ENCODE measurements at places on chromosomes 5 and 9.
A peak's percentile ranks its signal among the peaks of the same experiment; 100 is the strongest.

DNA sequence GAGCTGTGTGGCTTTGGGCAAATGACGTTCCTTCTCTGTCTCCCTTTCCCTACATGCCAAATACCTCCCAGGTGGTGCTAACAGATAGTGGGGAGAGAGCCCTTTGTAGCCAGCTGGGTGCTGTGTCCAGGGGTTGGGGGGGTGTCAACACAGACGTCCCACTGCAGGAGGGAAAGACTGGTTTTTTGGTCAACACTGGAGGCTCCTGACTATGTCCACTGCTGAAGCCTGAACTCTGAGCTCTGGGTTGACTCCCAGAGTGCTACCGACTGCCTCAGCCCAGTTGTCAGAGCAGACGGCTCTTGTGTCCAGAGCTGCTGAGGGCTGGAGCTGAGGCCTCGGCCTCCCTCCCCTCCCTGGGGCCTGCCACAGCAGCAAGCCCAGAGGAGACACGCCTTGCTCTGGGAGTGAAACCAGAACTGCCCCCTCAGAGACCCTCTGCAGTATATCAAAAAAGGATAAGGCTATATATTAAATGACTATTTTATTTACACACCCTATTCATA lies 14.8 kb upstream of the SLC25A51 start:
- no peak for DNase-seq

GRCh38 chr5:173926359-173926758 lies 38.2 kb downstream of the CPEB4 start:
- peak; percentile 24 for DNase-seq

DNA sequence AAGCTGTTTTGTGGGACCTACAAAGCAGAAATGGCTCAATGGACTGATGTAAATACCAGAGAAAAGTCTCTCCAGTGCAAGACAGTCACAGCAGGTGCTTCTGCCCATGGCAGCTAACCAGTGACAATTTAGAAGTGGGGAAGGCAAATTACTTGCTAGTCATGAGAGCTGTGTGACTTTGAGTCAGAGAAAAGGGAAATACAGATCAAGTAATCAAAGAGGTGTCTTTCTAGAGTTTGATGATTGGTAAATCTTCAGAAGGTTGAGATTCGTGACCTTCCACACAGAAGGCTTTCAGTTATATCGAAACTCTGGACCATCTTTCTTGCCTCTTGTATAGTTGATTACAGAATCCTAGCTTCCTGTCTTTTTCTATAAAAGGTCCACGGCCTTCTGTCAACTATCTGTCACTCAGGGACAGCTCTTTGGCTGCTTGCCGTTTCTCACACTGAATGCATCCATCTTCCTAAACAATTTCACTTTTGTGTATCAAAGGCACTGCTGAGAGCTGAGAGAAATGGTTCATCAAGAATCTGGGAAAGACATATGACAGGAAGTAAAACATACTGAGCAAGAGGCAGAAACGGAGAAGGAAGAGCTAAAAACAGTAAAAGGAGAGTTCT lies 993.9 kb upstream of the ACO1 start:
- no peak for DNase-seq

- DNase-seq, result no peak
These were observed 186.8 kb upstream of the PRLR start for GRCh38 chr5:35417040-35417439.

DNA sequence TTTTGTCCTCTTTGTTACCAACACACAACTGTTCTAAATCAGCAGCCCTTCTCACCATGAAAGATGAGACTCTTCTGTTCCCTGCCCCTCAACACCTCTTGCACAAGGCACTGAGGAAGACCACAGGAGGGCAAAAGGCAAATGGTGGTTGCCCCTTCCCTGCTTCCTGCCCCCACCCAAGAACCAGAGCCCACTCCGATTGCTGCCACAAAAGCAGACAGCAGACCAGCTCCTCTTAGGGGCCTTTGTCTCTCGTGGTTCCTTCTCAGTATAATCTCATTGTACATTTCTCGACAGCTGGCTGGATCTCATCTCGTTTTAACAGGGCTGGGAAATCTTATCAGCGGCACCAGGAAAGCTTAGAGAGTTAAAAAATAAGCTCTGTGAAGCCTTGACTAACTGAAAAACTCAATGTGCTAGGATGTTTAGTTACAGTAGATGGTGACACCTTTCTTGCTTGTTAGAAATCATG lies 1.1 kb downstream of the MVB12B start:
- no peak for DNase-seq

DNA sequence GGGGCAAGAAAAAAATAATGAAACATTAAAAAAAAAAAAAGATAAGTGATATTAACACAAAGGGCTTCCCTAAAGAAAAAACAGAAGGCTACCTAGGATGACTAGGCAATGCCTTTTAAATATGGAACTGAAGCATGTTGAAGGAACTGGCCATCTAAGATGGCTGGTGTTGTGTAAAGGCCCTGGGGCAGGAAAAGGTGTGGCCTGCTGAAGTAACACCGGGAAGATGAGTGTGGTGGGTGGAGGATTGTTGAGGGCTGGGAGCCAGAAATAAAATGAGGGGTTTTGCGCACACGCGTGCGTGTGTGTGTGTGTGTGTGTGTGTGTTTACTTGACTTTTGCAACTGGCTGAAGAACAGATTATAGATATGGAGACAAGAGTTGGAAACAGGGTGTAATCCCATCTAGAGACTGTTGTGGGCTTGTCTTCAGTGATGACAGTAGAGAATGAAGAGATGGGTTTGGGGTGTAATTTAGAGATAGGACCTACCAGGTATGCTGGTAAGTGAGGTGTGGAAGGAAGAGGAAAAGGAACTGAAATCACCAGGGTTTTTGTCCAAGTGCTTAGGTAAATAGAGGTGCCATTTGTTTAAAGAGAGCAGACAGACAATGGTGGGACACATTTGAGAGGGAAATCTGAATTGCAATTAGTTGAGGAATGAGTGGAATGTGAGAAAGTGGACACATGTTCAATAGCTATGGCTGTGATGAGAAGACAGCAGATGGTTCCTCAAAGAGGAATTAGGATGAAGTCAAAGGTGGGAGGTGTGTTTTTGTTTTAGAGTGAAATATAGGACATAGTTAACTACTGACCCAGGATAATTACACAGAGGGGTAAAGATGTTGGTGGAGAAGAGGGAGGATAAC lies 33.9 kb downstream of the RAD23B start:
- no peak for DNase-seq

GRCh38 chr5:175452166-175452565 lies 8.2 kb upstream of the DRD1 start:
- no peak for DNase-seq

- DNase-seq, result peak; percentile 77
These were observed 45.9 kb downstream of the LARP1 start for GRCh38 chr5:154801083-154801482.

DNA sequence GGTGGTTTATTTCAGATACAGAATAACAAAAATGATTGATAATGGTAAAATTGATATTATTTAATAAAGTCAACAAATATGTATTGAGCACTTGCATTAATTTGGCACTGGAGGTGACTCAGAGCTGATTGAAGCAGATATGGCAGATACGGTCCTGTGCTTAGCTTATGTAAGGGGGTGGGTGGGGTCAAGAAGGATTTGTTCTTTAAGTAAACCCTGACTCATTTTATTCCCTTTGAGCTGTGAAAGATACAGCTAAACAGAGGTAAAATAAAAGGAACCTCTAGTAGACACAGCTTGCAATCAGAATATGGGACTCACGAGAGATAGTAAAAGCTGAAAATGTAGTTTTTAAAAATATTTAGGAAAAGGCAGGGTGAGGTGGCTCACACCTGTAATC lies 201.3 kb upstream of the CLINT1 start:
- DNase-seq, result no peak

GRCh38 chr5:139193928-139194327 lies 4.2 kb downstream of the SIL1 start:
- peak; percentile 48 for DNase-seq

GRCh38 chr5:102218159-102218558 lies 77.9 kb downstream of the SLCO4C1 start:
- DNase-seq, result no peak

DNA sequence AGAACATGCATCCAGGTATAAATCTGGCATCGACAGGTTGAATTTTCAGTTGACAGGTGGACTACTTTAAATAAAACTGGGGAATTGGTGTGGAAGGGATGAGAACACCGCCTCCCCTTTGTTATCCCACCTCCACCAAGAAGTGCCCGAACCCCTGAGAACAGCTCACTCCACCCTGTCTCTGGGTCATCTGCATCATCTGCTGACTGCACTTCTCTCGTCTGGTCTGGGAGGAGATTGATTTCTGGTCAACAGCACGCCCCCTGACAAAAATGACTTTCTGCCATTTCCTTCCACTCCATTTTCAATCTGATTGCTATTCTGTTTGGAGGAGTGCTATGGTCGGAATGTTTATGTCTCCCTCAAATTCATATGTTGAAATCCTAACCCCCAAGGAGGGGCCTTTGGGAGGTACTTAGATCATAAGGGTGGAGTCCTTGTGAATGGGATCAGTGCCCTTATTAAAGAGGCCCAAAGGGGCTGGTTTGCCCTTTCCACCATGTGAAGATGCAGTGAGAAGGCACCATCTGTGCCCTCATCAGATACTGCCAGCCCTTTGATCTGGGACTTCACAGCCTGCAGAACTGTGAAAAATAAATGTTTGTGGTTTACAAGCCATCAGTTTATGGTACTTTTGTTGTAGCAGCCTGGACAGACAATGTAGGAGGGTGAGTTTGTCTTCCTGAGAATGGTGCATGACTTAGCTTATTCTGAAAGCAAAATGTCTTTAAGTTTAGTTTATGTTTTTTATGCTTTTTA lies 145.7 kb downstream of the EGFLAM start:
- DNase-seq, result no peak

DNA sequence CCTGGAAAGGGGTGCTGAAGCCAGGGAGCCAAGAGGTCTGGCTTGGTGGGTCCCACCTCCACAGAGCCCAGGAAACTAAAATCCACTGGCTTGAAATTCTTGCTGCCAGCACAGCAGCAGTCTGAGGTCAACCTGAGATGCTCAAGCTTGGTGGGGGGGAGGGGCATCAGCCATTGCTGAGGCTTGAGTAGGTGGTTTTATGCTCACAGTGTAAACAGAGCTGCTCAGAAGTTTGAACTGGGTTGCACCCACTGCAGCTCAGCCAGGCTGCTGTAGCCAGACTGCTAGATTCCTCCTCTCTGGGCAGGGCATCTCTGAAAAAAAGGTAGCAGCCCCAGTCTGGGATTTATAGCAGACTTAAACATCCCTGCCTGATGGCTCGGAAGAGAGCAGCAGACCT lies 55.5 kb upstream of the FBXL17 start:
- no peak for DNase-seq

DNA sequence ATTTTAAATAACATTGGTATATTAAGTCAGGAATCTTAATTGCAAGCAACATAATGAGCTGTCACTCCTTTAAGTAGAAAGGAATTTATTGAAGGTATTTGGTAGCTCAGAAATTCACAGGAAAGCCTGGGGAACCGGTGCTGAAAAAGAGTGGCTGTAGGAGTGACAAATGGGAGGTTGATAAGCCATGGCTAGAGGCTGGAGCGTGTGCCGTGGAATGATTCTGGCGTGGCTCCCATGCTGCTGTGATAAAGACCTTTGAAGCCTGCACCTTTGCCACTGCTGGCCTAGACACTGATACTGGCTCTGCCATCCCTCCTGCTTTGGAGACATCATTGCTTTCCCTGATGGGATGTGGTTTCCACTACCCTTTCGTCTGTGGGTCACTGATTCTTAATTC lies 65.7 kb upstream of the ATG10 start:
- DNase-seq, result no peak

GRCh38 chr9:12774861-12775678 lies at the start of gene LURAP1L:
Gene LURAP1L, plus strand, starts transcription at chr9:12775020. Its CDS starts 696 bp downstream, at chr9:12775716.
- DNase-seq, result peak; percentile 86

- DNase-seq, result no peak
These were observed 100.0 kb upstream of the IL6ST start for GRCh38 chr5:56094579-56095361.

DNA sequence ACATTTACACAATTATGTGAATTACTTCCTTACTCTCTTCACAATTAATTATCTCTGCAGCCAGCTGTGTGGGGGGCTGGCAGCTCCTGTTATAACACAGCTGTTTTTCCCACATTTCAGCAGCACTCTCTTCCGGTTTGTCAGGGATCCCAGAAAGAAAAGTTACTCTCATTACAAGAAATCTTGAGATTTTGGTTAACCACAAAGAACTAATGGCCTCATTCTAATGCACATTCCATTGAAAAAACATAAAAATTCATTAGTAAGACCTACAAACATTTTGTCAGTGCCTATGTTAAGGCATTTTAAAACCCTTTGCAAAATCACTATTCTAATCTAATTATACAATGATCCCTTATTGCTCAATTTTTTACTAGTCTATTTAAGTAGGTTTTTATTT lies 64.1 kb downstream of the PDE4D start:
- peak; percentile 91 for DNase-seq

DNA sequence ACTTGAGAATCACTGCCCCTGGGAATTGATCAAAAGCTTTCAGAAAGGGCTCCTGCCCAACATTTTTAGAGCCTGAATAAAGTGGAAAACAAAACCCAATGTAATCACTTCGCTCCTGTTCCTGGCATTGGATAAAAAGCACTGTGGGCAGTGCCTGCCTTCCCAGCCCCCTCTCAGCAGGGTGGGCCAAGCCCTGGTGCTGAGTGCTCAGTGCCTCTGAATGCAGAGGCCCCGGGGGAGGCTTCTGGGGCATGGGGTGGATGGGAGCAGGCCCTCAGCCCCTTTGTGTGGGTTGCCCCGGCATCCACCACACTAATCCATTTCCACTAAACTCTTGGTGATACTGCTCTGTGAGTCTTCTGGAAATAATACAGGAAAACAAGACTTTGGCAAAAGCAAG lies 55.6 kb downstream of the CFAP90 start:
- no peak for DNase-seq

- no peak for DNase-seq
These were observed 37.7 kb upstream of the STXBP1 start for GRCh38 chr9:127574072-127574993.

DNA sequence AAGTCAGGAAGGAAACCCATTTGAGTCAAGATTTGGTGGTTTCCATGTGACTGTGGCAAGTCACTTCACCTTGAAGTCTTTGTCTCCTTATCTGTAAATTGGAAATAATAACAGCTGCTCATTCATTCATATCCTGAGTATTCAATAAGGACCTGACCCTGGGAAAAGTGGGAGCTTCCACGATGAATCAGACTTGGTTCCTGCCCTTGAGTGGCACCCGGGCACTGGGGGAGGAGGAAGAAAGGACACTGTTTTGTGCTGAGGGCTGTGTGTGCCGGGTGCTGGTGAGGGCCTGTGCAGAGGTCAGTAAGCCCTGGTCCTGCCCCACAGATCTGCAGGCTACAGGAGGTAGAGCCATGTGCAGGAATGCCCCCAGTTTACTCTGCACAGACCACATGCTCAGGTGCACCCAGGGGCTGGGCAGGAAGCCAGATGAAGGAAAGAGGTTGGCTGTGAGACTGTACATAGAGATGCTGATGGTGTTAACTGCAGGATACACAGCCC lies 6.8 kb downstream of the NDST1 start:
- DNase-seq, result no peak

- DNase-seq, result no peak
These were observed 3.3 kb downstream of the LCN8 start for GRCh38 chr9:136754626-136755301.

- DNase-seq, result peak; percentile 76
These were observed 17.7 kb downstream of the MLLT3 start for GRCh38 chr9:20604562-20604961.
